Stimulated activated CD4-positive, alpha-beta T cell treated with anti-CD3 and anti-CD28 coated beads, Interleukin-4, amount 100 ng/mL, for 1 hour (primary cell): ENCODE measurements at places on chromosomes 1 and 21.

GRCh38 chr21:44509539-44509938 is 30.5 kb downstream of the KRTAP10-1 start:
- no peak for DNase-seq

DNA sequence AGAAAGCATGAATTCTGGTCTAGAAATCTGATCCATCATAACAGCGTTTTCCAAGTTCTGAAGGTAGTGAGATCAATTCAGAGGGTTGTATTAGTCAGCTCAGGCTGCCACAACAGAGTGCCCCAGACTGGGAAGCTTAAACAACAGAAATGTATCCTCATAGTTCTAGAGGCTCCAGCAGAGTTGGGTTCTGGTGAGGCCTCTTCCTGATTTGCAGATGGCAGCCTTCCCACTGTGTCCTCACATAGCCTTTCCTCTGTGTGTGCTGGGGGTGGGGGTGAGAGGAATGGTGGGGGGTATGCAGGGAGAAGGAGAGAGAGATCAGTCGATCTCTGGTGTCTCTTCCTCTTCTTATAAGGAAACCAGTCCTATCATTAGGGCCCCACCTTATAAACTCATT is 15.1 kb downstream of the ZBTB8B start:
- DNase-seq = no peak

DNA sequence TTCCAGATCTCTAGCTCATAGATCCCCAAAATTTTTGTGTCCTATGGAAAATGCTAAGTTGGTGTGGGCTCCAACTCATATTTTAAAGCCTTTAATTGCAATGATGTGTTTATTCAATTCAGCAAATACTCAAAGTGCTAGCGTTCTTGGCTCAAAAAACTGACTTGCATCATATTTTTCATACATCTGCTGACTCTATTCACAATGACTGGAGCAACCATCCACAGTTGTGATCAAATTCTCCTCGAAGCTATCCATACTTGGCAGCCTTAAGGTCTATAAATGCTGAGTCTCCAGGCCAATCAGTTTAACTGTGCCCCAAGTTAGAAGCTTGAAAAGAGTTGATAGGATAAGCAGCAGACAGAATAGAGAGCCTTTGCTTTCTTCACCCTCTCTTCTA is 2.9 kb upstream of the ATP1A1 start:
- no peak for DNase-seq

- DNase-seq = no peak
These were observed 6.7 kb downstream of the NCMAP start for GRCh38 chr1:24562625-24563024.

DNA sequence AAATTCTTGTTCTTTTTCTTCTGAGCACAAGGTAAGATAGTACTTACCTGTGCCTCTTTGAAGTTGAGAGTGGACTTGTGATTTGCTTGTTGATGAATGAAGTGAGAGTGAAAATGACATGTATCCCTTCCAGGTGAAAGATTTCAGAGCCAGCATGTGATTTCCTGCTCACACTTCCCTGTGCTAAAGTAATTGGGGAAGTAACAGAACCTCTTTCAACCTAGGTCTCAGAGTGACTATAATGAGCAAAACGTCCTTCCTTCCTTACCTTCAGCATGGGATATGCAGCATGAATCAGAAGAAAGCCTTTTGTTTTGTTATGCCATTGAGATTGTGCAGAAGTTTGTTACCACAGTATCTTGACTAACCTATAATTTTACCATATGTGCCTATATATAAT is 24.6 kb downstream of the RAVER2 start:
- no peak for DNase-seq

- no peak for DNase-seq
These were observed 73.7 kb upstream of the MARK1 start for GRCh38 chr1:220454155-220454777.

DNA sequence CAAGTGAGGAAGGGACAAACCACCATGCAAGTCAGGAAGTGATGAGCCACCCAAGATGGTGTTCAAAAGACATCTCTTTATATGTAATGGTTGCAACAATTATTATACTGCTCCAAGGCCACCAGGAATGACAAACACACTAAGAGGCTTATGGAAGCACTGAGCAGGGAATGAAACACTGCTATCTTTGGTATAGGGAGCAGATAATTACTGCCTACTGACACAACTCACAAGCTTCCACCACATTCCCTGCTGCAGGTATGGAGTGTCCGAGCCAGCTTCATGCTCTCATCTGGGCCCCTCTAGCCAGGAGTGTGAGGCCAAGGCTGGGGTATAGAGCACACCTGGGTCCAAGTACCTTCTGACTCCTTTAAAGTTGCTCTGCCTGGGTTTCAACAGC is 371.4 kb downstream of the HHAT start:
- no peak for DNase-seq

DNA sequence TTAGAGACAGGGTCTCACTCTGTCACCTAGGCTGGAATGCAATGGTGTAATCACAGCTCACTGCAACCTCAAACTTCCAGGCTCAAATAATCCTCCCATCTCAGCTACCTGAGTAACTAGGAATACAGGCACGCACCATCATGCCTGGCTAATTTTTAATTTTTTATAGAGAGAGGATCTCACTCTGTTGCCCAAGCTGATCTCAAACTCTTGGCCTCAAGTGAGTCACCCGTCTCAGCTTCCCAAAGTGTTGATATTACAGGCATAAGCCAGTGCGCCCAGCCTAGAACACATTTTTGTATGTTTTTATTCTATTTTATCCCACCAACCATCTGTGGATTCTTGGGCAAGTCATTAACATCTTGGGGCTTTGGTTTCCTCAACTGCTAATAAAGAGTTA is 100.5 kb downstream of the AK5 start:
- DNase-seq = no peak

DNA sequence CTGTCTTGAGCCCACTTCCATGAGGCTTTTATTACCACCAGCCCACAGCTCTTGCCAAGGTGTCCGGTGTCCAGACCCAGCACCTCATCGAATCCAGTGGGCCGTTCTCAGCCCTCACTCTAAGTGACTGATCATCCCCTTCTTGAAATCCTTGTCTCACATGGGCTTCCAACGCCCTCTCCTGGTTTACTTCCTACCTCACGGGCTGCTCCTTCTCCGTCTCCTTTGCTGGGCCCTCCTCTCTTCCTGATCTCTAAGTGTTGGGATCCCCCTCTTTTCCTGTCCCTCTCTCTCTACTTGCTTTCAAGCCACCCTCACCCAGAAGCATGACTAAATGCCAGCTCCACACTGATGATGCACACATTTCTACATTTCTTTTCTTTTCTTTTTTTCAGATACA is 9.0 kb upstream of the RHBG start:
- no peak for DNase-seq

- DNase-seq = no peak
These were observed 68.5 kb downstream of the TMEM200B start for GRCh38 chr1:29055160-29055559.

DNA sequence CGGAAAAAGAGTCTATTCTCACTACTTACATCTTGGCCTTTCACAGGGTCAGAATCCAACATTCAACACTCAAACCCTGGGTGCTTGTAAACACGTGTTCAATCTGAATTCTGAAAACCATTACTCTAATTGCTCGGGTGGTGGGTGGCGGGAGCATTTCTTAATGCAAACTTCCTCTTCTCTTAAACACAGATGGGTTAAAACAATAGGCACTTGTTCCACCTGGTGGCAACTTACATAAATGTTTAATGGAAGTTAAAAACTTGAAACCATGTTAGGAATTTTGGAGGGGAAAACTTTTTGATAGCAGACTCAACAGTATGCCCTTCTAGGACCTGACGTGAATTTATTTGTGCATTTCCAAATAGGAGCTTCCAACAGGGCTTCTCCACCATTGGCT is 23.4 kb upstream of the TDRD10 start:
- DNase-seq = no peak

GRCh38 chr1:27444632-27445031 is 45.3 kb downstream of the WASF2 start:
- DNase-seq = no peak

GRCh38 chr1:1510912-1511532 is 940 bp upstream of the ATAD3A start:
- no peak for DNase-seq

DNA sequence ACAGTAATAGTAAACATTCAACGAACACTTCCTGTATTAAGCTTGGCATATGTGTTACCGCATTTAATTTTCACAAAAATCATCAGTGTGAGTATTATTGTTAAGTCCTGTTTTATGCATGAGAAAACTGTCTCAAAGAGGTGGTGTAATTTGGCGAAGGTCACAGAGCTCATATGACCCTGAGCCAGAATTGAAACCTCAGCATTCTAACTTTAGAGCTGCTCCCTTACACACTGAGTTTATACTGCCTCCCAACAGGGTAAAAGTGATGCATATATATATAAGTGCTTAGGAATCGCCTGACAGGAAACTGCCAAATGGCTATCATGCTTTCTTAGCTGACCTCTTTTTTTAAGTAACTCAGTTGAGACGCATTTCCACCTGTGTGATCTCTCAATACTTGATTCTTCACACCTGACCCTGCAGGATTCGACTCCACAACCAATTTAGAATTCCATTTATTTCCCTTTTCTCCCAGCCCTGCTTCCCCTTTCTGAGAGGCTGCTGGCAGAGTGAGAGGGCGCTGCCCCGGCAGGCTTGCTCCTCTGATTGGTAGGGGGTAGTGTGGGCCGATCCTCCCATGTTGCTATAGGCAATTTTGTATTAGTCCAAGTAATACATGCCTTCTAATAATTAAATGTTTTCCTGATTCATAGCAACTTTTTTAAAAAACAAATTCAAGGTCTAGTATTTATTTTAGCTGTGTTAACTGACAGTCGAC is 40.5 kb downstream of the ZBTB40 start:
- no peak for DNase-seq

GRCh38 chr1:82752046-82752445 is 951.3 kb downstream of the ADGRL2 start:
- no peak for DNase-seq

- no peak for DNase-seq
These were observed 209.5 kb downstream of the TOMM20 start for GRCh38 chr1:234918961-234919761.

DNA sequence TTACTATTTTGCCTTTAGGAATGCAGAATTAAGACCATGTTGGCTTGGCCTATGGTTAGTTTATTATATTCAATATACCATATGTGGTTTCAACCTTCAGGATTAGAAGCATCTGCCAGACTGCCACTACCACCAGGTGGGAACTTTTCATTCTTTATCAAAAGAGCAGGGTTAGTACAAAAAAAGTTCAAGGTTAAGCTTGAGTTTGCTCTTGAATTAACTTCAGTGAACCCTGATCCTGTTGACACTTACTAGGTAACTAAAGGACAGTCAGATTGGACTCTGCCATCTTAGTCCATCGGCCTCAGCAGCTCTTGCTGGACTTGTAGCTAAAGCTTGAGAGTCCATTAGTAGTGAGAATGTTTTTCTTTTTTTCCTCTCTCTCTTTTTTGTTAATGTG is 22.1 kb downstream of the CLIC4 start:
- DNase-seq = no peak

GRCh38 chr1:21059021-21059420 is 117.7 kb downstream of the EIF4G3 start:
- no peak for DNase-seq

- no peak for DNase-seq
These were observed 66.4 kb downstream of the RGS13 start for GRCh38 chr1:192702212-192702902.

DNA sequence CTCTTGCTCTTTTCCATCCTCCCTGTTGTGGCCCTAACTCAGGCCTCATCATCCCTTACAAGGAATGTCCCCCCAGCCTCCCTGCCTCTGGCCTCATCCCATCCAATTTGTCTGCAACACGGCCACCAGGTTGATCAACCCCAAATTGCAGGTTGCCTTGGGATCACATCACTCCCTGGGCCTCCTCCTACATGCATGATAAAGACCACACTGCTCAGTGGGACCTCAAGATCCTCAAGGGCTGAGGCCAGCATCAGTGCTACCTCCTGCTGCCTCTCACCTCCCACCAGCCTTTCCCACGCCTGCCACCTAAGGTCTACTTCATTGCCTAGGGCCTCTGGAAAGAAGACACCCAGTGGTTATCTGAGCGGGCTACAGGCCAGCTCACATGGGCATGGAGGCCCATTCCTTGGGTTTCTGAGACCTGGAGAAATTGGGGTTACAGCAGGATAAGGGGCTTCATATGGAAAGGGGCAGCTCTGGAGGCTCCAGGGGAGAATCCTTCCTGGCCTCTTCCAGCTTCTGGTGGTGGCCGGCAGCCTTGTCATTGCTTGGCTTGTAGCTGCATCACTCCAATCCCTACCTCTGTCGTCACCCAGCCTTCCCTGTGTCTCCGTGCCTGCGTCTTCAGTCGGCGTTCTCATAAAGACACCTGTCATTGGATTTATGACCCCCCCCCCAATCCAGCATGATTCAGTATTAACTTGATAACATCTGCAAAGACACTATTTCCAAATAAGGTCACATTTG is 60.5 kb downstream of the KLHDC7A start:
- no peak for DNase-seq

DNA sequence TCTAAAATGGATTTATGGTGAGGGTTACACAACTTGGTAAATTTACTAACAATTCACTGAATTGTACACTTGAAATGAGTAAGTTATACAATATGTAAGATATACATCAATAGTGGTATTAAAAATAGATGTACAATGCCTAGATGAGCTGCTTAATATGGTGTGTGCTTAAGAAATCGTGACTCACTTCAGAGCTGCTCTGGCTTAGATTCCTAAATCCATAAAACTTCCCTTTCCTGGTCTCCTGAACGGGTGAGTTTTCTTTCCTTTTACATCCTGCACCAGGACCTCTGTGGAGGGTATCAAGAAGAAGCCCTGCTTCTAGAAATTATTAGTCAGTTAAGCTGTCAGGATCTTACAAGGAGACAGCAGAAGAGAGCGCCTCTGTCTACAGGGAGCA is 30.4 kb downstream of the H3-3A start:
- no peak for DNase-seq

- no peak for DNase-seq
These were observed 1.4 kb downstream of the LRRC7 start for GRCh38 chr1:69569175-69569541.

DNA sequence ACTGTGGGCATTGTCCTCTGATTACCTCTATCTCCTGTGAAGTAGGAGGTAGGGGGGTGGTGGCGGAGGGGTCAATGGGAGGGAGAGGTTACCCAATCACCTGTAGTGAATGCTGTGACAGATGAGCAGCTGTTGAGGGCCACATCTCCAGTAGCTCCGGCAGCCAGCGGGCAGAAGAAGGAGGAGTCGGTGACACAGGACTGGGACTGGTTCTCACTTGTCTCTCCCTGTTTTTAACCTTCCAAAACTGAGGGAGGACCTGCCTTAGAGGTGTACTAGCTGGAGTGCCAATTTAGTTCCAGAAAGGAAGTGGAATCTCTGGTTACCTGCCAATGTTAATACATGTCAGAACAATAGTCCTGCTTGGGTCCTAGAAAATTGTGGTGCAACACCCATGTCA is 56.2 kb upstream of the ENAH start:
- no peak for DNase-seq
